ENCODE measurements at places on chromosomes 13 and 19. TPM values are rescaled to one million over a fixed set of nuclear protein-coding genes. Genes with fewer than 3 reads are reported as not detected.

DNA sequence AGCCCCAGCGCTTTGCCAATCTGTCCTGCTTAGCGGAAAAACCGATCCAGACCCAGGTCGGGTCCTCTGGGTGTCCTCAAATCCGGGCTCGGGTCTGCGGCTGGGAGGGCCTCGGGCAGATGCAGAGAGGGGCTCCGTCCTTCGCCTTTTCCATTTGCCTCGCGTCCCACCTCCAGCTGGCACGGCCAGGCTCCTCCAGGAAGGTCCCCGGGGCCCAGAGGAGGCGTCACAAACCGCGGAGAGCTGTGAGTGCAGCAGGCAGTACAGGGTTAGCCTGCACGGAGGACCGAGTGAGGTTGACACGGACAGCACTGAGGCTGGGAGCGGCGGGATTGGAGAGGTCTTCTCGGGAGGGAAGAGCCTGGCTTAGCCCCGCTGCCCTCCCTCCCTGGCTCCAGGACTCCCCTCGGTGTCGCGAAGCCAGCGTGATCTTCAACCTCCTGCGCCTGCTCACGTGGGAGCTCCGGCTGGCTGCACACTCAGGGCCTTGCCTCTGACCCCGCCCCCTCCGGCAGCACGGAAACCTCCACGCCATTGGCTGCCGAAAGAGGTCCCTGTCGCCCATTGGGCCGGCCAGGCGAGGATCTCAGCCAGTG is 2.8 kb upstream of the IFNL2 start:
- H3K4me1 ChIP-seq: no peaks in the 10 kb centered on the region
- H3K4me3 ChIP-seq: no peak overlapping the region
- H3K36me3 ChIP-seq: no peaks in the 10 kb centered on the region
- H3K27ac ChIP-seq: no peak overlapping the region
- peak; percentile 36 for DNase-seq

DNA sequence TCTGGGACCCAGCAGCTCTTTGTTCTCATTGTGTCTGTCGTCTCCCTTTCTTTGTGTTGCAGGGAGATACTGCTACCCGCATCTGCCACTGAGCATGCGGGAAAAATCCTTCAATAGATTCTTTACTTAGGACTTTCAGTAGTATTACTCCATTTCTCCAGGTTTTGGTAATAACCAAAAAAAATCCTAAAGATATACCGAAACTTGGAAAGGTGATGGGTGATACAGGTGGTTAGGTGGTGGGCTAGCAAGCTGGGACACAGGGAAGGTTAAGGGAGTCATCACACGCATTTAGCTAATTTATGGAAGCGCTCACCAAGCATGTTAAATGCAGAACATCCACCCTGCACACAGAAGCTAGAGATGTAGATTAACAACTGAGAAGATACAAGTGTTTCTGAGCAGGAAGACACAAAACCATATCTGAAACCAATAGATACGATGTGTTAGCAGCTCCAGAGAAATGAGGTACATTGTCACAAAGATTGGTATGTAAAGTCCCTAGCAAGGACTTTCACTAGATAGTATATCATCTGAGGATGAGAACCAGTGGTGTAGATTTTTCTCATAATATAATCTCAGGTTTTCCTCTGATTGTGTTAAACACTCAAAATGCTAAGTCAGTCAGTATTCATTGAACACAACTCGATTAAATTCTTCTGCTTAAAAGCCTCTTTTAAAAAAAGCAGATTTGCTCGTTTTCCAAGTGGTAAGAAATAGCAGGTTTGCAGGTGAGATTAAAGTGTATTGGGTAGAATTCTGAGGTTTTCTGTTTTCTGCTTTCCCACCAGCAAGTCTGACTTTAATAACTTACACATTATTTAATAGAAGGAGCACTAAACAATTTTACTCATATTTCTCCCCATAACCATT is 1.2 kb upstream of the SLAIN1 start:
- peaks cover 36% of the 10 kb centered on the region for H3K4me1 ChIP-seq
- peaks cover 9% of the 10 kb centered on the region for H3K27me3 ChIP-seq
- H3K27ac ChIP-seq: no peak overlapping the region
- peak overlapping the region; percentile 83 for H3K4me3 ChIP-seq
- DNase-seq: peak; percentile 69
- peaks cover 3% of the 10 kb centered on the region for H3K36me3 ChIP-seq

GRCh38 chr13:21973437-21974125 is 302.7 kb downstream of the FGF9 start:
- H3K27me3 ChIP-seq: no peaks in the 10 kb centered on the region
- H3K4me1 ChIP-seq: no peaks in the 10 kb centered on the region
- H3K27ac ChIP-seq: no peak overlapping the region
- H3K36me3 ChIP-seq: no peaks in the 10 kb centered on the region
- DNase-seq: no peak

GRCh38 chr19:46472592-46472991 is 1.2 kb upstream of the PNMA8A start:
- H3K27me3 ChIP-seq: peaks cover 3% of the 10 kb centered on the region
- H3K36me3 ChIP-seq: no peaks in the 10 kb centered on the region
- peaks cover 5% of the 10 kb centered on the region for H3K4me1 ChIP-seq
- no peak overlapping the region for H3K4me3 ChIP-seq
- no peak for DNase-seq
- no peak overlapping the region for H3K27ac ChIP-seq

GRCh38 chr13:75507027-75508001 is 25.3 kb upstream of the TBC1D4 start:
- H3K27ac ChIP-seq: no peak overlapping the region
- H3K4me1 ChIP-seq: no peaks in the 10 kb centered on the region
- DNase-seq: no peak
- H3K36me3 ChIP-seq: no peaks in the 10 kb centered on the region
- H3K4me3 ChIP-seq: no peak overlapping the region

DNA sequence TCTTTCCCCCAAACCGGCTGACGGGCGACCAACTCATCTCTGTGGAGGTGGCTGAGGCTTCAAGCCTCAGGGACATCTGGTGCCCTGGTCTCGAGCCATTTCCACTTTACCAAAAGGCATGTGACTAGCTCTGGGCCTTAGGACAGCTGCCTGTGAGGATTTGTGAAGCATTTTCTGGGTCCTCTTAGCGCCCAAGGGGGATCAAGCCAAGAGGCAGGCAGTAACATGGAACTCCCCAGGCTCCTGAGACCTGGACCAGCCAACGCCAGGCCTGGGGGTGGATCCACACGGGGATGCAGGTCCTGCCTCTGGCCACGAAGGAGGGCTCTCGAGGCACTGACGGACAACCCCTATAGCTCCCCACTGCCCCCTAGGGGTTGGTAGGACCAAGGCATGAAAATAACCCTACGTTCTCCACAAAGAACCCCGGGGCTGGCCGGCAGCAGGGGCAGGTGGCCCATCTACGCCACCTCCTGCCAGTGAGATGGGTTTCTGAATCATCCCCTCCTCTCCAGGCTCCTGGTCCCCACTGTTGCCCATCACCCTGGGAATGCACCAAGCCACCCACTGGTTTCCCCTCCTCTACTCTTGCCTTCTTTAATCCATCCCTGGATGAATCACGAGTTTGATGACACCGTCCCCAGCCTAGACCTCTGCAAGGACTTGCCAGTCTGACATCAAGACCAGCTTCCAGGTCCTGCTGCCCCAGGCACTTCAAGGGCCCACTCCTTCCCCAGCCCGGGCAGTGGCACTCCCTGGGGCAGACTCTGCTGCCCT is 7.0 kb upstream of the MYDGF start:
- H3K36me3 ChIP-seq: no peaks in the 10 kb centered on the region
- H3K4me3 ChIP-seq: no peak overlapping the region
- H3K27me3 ChIP-seq: no peaks in the 10 kb centered on the region
- DNase-seq: peak; percentile 84
- H3K27ac ChIP-seq: no peak overlapping the region
- H3K4me1 ChIP-seq: no peaks in the 10 kb centered on the region

DNA sequence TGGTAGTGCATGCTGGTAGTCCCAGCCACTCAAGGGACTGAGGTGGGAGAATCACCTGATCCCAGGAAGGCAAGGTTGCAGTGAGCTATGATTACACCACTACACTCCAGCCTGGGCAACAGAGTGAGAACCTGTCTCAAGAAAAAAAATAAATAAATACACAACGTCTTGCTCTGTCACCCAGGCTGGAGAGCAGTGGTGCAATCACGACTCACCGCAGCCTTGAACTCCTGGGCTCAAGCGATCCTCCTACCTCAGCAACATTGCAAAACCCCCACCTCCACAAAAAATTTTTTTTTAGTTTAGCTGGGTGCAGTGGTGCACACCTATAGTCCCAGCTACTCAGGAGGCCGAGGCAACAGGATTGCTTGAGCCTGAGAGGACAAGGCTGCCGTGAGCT is 8.8 kb downstream of the TPM4 start:
- no peak overlapping the region for H3K4me3 ChIP-seq
- H3K27me3 ChIP-seq: no peaks in the 10 kb centered on the region
- H3K27ac ChIP-seq: no peak overlapping the region
- H3K36me3 ChIP-seq: no peaks in the 10 kb centered on the region
- DNase-seq: no peak

DNA sequence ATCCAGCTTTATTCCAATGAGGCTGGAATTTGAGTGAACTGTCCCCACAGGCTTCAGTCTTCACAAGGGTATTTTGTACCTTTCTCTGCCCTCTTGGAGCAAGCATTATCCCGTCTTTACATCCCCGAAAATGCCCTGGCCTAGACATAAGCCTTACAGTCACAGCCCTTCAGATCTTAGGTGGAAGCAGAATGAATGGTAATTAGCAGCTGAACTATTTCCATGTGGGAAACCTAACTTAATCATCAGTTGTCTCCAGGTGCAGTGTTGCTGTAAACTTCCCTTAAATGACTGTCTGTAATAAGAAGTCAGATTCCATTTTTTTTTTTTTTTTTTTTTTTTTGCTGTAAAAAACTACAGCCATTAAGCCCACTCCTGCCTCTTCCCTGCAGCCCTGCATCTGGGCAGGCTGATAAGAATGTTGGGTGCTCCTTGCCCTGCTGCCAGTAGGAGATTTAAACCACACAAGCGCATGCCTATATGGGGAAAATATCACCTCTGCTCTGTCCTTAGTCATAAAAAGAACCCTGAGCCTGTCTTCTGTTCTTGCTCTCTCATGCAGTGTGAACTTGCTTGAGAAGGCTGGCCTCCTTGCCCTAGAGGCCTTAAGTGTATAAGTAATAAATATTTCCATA is 426.8 kb upstream of the SLITRK5 start:
- no peak overlapping the region for H3K4me3 ChIP-seq
- no peak overlapping the region for H3K27ac ChIP-seq
- DNase-seq: no peak

DNA sequence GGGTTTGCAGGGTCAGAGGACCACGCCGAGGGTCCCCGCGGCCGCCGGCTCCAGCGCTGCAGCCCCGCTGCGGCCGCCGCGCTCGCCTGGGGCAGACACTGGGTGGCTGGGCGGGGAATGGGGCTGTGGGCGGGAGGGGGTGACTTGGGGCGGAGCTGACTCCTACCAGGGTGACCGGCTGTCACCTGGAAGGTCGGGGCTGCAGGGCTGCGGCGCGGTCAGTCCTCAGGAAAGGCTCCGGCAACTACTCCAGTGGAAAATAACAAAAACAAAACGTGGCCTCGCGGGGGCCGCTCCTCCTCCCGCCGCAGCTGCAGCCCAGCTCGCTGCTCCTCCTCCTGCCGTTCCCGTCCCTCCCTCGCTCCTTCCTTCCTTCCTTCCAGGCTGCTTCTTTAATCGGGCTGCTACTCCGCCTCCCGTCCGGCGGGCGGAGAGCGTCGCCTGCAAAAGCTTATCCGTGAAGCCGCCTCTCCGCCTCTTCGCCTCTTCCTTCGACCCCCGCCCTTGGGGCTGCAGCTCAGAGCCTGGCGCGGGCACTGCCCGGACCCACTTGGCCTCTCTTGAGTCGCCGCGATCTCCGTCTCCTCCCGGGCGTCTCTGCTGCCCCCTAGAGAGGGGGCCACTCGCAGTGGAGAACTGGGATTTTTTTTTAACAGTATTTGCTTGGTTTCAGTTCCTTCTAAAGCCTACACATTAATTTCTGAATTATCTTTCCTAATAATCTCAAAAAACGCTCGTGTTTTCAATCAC is at the start of gene TBC1D4:
TBC1D4 (minus strand) TSS at position 100 of the 750 bp plus-strand sequence. CDS start 402 bp downstream, outside the sequence.
- DNase-seq: peak; percentile 97
- peak within 1 kb of the TSS; percentile 40 for H3K27ac ChIP-seq
- H3K36me3 ChIP-seq: no peaks in the 10 kb centered on the region
- H3K27me3 ChIP-seq: peaks cover 20% of the 10 kb centered on the region
- peaks cover 9% of the 10 kb centered on the region for H3K4me1 ChIP-seq

DNA sequence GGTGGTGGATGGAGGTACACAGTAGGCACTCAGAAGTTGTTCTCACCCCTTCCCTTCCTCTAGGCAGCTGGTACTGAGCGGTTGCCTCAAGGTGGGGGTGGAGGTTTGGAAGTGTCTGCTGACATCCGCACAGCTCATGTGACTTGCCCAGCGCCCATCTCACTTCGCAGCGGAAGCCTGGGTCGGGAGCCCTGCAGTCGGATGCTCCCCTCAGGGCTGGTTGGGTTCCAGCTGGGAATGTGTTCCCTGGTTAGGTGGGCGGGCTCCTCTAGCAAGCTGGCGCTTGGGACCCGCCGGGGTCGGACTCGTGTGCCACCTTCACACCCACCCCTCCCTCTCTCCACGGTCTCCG is 10.2 kb downstream of the PPP1R37 start:
- H3K27ac ChIP-seq: peak overlapping the region; percentile 75
- no peaks in the 10 kb centered on the region for H3K27me3 ChIP-seq
- peaks cover 36% of the 10 kb centered on the region for H3K4me1 ChIP-seq
- H3K36me3 ChIP-seq: no peaks in the 10 kb centered on the region

DNA sequence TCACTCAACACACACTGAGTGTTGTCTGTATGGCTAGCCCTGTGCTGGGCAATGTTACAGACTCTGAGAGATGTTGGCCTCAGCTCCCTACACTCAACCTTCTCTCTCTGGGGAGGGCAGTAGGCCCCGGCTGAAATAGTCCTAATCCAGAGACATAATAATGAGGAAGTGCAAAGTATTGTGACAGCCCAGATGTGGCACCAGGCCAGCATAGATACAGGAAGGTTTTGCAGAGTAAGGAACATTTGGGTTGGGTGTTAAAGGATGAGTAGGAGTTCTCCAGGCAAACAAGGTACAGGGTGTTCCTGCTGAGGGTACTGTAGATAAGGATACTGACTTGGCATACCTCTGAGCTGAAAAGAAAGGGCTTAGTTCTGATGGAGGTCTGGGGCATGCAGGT is 2.4 kb downstream of the LIN7B start:
- peaks cover 32% of the 10 kb centered on the region for H3K27me3 ChIP-seq
- peaks cover 4% of the 10 kb centered on the region for H3K4me1 ChIP-seq
- no peak overlapping the region for H3K4me3 ChIP-seq
- no peaks in the 10 kb centered on the region for H3K36me3 ChIP-seq
- DNase-seq: no peak

DNA sequence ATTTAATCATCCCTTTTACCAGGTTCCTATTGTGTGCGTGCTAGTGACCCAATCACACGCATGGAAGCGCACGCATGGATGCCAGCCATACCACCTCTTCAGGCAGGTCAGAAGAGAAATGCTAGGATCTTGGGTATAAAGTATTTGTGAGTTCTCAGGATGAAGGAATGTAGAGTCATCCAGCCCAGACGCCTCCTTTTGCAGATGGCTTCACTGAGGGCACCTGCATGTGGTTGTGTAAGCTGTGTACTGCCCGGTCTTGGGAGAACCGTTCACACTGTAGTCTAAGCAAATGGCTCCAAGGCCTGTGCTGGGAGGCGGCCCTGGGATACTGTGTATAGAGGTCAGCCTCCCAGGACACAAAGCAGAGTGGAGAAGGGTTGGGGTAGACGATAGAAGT is 7.5 kb downstream of the ARHGEF7 start:
- H3K27me3 ChIP-seq: peaks cover 4% of the 10 kb centered on the region
- no peak overlapping the region for H3K27ac ChIP-seq
- no peaks in the 10 kb centered on the region for H3K36me3 ChIP-seq
- no peak overlapping the region for H3K4me3 ChIP-seq
- DNase-seq: no peak

- H3K4me3 ChIP-seq: no peak overlapping the region
- H3K4me1 ChIP-seq: peaks cover 9% of the 10 kb centered on the region
- H3K27me3 ChIP-seq: no peaks in the 10 kb centered on the region
- H3K27ac ChIP-seq: no peak overlapping the region
Measured at GRCh38 chr13:46812301-46812797, 15.4 kb upstream of the ESD start.

Gene NANOS3
- not detected for total RNA-seq

Gene KIR2DL3
- not detected for total RNA-seq

Gene ZNF441
- total RNA-seq: 7.3 TPM
